Stimulated activated CD8-positive, alpha-beta memory T cell treated with anti-CD3 and anti-CD28 coated beads, Interleukin-15, amount 100 ng/mL, for 4 hours (primary cell): ENCODE measurements at places on chromosomes 1 and 21.

GRCh38 chr1:58304346-58304975, 242.1 kb downstream of the OMA1 start:
- DNase-seq: no peak

DNA sequence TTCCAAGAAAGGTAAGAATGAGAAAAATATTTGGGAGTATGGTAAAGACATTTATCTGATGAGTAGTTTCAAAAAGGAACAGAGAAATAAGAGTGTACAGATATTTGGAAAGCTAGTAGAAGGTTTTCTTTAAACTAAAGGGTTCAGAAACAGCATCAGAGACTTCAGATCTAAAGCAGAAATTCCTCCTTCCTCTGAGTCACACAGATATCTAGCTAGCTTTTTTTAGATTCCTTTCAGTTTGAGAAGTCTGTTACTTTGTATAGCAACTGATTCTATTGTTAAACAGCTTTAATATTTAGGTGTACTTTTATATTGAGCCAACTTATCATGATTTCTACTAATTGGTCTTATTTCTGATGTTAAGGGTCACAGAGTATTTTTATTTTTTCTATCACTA, 4.7 kb downstream of the AMY2B start:
- no peak for DNase-seq

DNA sequence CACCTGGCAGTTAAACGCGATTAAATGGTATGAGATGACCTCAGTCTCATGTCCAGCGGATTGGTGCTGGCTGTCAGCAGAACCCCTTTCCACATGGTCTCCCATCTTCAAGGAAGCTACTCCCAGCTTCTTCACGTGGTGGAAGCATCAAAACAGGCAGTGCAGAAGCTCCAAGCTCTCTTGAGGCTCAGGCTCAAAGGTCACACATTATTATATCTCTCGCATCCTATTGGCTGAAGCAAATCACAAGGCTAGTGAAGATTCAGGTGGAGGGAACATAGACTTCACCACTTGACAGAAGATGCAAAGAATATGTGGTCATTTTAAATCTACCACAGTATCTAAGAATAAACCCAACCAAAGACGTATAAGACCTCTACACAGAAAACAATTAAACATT, 181.9 kb downstream of the VPS13D start:
- DNase-seq: no peak

DNA sequence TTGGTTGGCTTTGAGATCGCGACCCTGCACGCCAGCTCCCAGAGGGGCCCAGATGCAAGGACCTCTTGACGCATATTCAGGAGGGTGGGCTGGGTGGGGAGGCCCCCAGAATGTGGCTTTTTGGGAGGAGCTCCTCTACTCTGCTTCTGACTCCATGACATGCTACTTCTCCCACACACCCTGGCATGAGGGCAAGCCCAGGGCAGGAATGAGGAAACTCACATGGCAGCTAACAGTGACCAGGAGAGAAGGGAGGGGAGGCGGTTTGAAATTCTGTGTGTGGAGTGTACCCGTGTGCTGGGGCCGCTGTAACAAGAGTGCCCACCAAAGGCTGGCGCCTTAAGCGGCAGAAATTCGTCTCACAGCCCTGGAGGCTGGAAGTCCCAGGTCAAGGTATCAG, 61.3 kb upstream of the GPR153 start:
- no peak for DNase-seq

DNA sequence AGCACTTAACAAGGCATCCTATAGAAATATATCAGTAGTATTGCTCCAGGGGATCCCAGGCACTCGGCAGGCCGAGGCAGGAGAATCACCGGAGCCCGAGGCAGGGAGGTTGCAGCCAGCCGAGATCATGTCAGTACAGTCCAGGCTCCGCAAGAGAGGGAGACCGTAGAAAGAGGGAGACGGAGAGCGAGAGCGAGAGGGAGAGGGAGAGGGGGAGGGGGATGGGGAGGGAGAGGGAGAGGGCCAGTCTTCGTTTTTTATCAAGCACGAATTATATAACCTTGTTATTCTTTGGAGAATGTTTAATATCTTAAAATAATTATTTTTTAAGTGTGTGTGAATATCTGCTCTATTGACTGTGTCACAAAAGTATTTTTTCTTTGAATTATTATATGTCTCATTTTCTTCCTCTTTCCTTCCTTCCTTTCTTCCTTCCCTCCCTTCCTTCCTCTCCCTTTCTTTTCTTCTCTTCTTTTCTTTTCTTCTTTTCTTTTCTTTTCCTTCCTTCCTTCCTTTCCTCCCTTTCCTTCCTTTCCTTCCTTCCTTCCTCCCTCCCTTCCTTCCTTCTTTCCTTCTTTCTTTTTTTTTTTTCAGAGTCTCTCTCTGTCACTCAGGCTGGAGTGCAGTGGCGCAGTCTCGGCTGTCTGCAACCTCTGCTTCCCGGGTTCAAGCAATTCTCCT, 233.7 kb downstream of the SRGAP2C start:
- no peak for DNase-seq

GRCh38 chr1:22204057-22204840, 61.4 kb upstream of the WNT4 start:
- no peak for DNase-seq

DNA sequence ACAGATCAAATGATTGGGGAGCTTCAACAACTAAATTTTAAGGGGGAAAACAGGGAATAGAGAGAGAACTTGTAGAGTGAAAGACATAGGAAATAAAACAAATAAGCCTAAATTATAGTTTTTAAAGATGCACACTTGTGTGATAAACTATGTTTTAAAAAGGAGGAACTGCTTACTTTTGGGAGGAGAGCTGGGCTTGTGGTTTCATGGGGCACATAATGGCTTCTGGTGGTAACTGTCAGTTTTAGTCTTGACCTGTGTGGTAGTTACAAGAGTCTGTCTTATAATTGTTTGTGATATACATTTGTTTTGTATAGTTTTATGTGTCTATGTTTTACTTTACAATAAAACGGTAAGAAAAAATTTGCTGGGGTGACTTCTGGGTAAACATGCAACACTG, 165.3 kb downstream of the COL24A1 start:
- DNase-seq: no peak

- DNase-seq: no peak
These were observed 12.4 kb downstream of the LYST start for GRCh38 chr1:235854347-235854746.

GRCh38 chr1:206979379-206980043, 9.3 kb upstream of the FCAMR start:
- no peak for DNase-seq

DNA sequence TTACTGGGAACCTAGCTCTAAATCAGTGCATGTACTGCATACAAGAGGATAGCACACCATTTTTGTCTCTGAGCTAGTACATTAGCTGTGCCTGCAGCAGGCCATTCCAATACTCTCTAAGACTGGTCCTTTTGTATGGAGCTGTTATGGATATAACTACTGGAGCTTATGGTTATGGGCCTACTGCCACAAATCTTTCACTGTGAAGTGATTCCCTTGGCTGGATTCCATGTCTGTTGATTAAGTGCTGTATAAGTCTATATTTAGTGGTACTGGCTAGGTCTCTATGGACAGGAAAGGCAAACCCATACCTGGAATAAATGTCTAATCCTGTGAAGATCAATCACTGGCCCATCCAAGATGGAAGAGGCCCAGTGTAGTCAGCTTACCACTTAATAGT, 12.0 kb downstream of the ZFYVE9 start:
- no peak for DNase-seq

DNA sequence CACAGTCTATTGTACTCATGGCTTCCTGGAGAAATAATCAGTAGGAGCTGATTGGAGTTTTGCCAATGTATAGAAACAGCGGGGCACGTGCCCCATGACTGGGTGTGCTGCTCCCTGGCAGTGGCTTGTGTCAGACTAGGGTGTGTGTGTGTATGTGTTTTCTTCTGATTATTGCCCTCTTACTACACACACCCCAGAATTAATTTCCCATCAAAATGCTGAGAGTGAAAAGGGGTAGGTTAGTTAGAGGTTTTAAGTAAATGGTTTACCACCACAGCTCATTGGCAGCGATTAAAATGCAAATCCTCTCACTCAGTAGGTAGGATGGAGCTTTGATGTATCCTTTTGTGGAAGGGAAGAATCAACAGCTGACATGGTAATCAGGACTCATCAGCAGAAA, 29.9 kb downstream of the HHAT start:
- DNase-seq: no peak

- DNase-seq: no peak
These were observed 113.4 kb downstream of the DISP1 start for GRCh38 chr1:222928212-222928611.

GRCh38 chr1:119359730-119360129, 8.9 kb upstream of the HAO2 start:
- no peak for DNase-seq

DNA sequence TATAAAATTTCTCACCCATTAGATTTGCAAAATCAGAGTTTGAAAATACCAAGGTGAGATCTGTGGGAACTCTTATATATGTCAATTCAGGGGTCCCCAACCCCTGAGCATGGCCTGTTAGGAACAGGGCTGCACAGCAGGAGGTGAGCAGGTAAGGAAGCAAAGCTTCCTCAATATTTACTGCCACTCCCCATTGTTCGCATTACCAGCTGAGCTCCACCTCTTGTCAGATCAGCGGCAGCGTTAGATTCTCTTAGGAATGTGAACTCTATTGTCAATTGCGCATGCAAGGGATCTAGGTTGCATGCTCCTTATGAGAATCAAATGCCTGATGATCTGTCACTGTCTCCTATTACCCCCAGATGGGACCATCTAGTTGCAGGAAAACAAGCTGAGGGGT, 376.6 kb downstream of the LMO4 start:
- DNase-seq: no peak

DNA sequence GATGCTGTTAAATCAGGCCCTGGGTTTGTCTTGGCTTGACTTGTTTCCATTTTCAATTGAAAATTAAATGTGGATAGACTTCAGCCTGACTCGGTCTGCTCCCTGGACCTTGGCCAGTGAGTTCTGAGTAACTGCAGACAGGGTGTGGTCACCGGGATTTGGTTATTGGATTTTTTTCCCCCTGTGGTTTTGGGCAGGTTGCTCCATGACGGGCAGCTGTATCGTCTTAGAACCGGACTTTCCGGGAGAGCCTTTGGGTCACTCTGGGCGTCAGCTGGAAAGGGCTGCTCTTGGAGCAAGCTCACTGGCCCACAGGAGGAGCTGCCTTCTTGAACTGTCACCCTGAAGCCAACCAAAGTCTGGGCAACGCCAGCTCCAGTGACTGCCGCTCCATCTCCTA, 75.0 kb downstream of the CLIC6 start:
- no peak for DNase-seq

GRCh38 chr1:202355944-202356553, 7.5 kb downstream of the PPP1R12B start:
- DNase-seq: no peak

DNA sequence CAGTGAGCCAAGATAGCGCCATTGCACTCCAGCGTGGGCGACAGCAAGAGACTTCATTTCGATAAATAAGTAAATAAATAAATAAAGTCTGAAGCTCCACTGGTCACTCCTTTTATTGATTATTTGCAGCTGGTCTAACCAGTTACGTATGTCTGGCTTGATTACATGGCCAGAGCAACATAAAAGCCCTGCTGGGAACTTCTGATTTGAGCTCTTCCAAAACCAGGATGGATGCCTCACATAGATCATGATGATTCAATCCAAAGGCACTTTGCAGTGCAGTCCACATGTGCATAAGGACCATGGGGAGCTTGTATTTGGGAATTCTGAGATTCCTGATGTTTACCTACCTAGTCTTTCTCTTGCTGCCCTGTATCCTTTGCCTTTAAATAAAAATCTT, 24.0 kb downstream of the NSUN4 start:
- no peak for DNase-seq

GRCh38 chr1:168520832-168521231, 23.0 kb downstream of the XCL2 start:
- DNase-seq: no peak

- DNase-seq: no peak
These were observed 69.6 kb upstream of the LRRC8B start for GRCh38 chr1:89454845-89455521.

GRCh38 chr1:240402326-240402725, 209.6 kb downstream of the GREM2 start:
- DNase-seq: no peak

DNA sequence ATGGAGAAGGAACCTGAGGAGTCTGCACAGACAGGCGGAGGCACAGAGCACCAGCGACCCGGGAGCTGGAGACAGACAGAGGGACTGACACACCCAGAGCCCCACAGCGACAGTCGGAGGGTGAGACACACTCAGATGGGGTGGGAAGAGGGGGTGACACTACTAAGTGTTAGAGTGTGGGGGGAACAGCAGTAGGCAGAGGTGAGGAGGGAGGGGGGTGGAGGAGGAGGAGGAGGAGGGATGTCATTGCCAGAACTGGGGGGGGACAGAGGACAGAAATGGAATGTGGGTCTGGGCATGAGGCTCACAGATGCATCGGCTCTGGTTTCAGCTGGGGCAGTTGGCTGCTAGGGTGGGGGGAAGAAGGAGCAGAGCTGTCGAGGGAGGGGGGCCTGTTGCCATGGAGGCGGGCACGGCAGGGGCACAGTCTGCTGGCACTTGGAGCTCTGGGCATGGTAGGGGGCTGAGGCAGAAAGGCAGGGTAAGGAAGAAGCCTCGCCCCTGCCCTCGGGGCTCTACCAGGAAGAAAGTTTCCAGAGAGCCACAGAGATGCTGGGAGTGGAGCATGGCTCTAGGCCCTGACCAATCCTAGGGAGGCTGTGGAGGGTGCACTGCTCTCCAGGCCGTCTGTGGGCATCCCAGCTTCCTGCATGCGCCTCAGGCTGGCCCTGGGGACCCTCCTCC, 37.3 kb downstream of the AHDC1 start:
- DNase-seq: no peak

DNA sequence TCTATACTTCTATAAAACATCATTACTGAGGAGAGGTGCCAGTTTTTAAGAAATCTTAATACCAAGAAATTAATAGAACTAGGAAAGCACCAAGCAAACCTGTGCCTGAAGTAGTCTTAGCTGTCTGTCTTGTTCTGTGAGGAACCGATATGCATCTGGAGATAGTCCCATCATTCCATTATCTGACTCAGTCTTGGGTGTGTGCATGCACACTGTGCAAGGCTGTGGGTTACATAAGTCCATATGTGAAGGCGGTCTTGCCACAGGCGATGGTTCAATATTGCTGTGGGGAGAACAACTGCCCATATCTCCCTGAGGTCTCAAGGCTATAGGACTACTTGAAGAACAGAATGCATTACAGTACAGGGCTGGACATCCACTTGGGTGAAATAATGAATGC, 33.8 kb downstream of the STIL start:
- no peak for DNase-seq

DNA sequence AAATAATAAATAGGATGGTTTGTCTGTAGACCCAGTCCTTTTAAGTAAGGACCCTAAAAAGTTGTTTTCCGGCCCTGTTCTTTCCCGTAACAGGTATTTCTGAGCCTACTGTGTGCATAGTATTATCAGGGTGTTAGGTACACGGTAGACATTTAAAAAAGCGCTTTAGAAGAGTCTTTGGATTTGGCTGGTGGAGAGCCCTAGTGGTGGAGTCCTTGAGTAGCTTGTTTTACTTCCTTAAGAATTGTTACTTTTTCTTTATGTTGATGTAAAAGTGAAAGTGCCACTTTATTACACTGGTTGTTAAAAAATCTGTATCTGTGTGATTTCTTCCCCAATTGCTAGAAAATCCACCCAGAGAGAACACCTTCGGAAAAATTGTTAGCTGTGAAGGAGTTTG, 36.8 kb downstream of the SMYD2 start:
- DNase-seq: no peak

GRCh38 chr1:180503280-180503862, 994 bp upstream of the ACBD6 start:
- DNase-seq: no peak
